Activated CD8-positive, alpha-beta memory T cell treated with anti-CD3 and anti-CD28 coated beads for 1 hour (primary cell): ENCODE measurements at places on chromosomes 3 and 15.

GRCh38 chr3:171781711-171782127 lies 28.6 kb downstream of the PLD1 start:
- no peak for DNase-seq

DNA sequence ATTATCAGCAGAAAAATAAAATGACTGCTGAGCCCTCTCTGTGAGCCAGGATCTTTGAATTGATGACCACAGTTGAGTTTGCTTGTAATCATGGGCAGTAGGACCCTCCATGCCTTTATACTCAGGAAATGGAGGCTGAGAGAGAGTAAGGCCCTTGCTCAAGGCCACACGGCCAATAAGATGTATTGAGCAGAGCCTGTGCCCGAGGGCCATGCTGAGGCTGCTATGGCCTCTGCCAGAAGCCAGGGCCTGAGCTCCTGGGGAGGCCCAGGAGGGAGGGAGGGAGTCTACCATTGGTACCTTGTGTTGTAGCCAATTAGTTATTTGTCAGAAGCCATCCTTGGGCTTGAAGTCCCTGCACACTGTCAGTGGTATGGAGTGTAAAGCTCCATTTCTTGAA lies 151.4 kb downstream of the DNAJB8 start:
- DNase-seq = no peak

GRCh38 chr3:127821394-127821793 lies 921 bp downstream of the MGLL start:
- no peak for DNase-seq

- DNase-seq = no peak
Observed at GRCh38 chr15:99110093-99110492, 5.2 kb downstream of the SYNM start.

GRCh38 chr3:16447135-16447534 lies 66.4 kb downstream of the RFTN1 start:
- DNase-seq = no peak

DNA sequence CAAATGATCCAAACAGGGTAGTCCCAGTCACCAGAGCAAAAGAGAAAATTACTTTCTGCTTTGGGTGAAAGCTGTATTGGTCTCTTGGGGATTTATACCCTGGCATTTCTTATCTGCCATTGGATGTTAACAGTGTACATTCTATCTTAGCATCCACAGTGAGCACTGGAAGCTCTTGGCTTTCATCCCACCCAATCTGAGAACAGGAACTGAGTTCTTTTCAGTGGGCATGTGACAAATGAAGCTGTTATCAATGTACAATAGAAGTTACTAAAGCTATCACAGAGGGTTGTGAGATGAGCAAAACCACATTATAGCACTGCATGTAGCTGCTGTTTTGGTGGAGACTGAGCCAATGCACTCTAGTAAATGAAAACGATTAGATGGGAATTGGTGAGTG lies 300.7 kb downstream of the TUSC7 start:
- DNase-seq = no peak

GRCh38 chr15:95442107-95442719 lies 888.3 kb upstream of the NR2F2 start:
- no peak for DNase-seq

DNA sequence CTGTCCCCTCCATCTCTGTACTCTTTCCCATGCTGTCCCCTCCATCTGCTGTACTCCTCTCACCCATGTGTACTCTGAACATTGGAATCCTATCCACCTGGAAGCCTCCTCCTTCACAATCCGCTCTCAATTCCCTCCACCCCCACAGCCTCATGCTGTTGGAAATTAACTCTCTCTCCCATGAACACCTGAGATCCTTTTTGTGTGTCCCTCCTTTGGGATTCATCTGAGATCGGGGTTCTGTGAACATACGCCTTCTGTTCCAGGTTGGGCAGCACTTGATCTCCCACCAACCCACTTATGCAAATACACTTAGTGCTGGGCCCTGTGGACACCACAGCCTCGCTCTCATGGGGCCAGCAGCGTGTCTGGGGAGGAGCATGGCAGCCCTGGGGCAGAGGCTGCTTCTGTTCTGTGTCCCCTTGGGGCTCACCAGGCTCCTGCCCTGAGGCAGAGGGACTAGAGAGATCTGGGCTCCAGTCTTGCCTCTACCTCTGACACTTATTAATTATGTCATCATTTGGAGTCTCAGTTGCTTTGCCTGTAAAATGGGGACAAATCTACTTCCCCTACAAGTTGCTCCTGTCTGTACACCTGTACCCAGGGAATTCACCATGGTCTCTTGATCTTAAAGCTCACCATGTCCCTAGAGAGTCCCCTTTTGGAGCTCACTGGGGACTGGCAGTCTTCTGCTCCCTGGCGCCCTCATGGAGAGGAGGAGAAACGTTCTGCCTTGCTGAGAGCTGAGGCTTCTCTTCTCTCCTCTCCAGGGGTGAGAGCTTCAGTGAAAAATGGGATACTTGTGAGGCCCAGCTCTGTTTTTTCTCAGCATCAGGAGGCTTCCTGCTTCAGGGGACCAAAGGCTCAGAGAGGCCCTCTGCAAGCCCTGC lies 42.7 kb downstream of the ITGA11 start:
- no peak for DNase-seq

DNA sequence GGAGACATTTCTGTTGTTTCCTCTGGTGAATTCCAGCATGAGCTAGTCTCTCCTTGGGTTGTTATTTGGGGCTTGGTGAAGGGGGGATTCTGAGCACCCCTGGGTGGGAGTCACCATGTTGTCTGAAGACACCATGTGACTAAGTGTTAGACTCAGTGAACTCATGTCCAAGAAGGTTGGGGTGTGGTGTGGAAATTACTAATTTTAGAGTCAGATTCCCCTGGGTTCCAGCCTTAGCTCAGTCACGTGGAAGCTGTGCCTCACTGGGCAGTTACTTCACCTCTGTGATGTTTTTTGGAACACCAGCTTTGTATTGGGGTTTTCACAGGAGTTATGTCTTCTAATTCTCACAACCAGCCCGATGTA lies 171.5 kb downstream of the RPLP1 start:
- DNase-seq = no peak

GRCh38 chr3:112736386-112736785 lies 95.4 kb upstream of the CCDC80 start:
- DNase-seq = no peak

- DNase-seq = no peak
Observed at GRCh38 chr3:31092748-31093589, 198.5 kb upstream of the GADL1 start.

DNA sequence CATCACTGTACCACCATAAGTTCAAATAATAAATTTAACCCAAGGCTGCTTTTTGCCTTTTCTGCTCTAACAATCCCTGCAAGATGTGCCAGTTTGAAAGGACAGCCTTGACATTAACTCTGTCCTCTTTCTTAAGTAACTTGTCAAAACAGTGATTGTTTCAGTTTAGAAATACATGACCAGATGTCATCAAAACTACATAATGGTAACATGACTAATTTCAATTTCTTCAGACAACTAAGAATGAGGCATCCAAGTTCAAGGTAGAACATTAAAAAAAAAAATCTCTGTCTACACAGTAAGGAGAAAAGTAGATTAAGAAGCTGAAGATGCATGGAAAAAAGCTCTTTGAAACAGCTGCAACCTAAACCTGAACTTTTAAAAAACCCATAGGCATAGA lies 47.4 kb downstream of the SHQ1 start:
- no peak for DNase-seq

- DNase-seq = no peak
Observed at GRCh38 chr3:74592359-74592758, 22.1 kb downstream of the CNTN3 start.

GRCh38 chr3:66336333-66336766 lies 115.5 kb downstream of the SLC25A26 start:
- no peak for DNase-seq

DNA sequence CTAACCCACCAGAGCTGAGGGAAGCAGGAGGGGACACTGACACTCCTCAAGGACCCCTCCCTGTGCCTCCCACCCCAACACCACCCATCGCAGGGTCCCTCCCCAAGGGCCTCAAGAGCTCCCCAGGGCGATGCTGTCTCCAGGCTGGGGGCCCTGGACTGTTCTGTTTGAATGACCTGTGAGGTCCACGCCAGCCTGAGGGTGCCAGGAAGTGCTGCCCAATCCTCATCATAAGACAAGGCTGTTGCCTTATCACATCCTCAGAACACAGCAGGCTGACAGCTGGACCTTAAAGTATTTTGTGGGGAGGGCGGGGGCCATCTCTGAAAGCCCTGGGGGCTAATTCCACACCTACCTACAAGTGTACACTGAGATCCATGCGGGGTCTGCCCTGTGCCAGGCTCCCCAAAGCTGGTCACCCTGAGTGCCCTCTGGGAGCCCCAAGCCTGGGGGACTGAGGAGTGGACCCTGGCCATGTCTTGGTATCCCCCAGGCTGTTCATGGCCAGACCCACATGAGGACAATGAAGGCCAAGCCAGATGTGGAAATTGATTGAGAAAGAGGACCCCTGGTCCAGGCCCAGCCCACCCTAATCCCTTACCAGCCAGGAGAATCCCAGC lies 23.8 kb upstream of the GOLGA6C start:
- no peak for DNase-seq
